ENCODE measurements at places on chromosomes 4 and X. TPM values are rescaled to one million over a fixed set of nuclear protein-coding genes. Genes with fewer than 3 reads are reported as not detected.

GRCh38 chrX:133435544-133436124, 20.3 kb upstream of the GPC4 start:
- peak; percentile 19 for DNase-seq

- DNase-seq: no peak
Measured at GRCh38 chr4:53778155-53778554, 186.9 kb upstream of the LNX1 start.

- DNase-seq: no peak
Measured at GRCh38 chr4:28444886-28445496, 1584.3 kb downstream of the STIM2 start.

GRCh38 chr4:62439051-62439450, 1238.9 kb downstream of the ADGRL3 start:
- no peak for DNase-seq

DNA sequence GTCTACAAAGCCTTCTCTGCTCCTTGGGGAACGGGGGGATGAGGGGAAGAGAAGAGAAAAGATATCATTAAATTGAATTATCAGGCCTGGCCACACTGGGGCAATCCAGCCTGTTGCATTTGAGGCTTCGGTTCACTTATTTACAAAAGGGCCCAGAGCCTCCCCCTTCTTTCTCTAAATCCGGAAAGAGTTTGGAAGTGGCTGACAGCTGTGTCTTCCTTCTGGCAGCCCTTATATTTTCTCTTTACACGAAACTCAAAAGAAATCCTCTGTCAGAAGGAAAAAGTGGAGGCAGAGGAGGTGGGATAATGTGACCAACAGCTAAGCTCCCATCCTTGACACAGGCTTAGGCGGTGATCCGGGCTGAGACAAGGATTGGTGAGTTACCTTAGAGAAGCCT, 158.3 kb upstream of the TAPT1 start:
- peak; percentile 10 for DNase-seq

GRCh38 chr4:186227744-186228513, 622 bp downstream of the KLKB1 start:
- DNase-seq: no peak

- DNase-seq: no peak
Measured at GRCh38 chr4:157143369-157143768, 67.4 kb downstream of the GLRB start.

DNA sequence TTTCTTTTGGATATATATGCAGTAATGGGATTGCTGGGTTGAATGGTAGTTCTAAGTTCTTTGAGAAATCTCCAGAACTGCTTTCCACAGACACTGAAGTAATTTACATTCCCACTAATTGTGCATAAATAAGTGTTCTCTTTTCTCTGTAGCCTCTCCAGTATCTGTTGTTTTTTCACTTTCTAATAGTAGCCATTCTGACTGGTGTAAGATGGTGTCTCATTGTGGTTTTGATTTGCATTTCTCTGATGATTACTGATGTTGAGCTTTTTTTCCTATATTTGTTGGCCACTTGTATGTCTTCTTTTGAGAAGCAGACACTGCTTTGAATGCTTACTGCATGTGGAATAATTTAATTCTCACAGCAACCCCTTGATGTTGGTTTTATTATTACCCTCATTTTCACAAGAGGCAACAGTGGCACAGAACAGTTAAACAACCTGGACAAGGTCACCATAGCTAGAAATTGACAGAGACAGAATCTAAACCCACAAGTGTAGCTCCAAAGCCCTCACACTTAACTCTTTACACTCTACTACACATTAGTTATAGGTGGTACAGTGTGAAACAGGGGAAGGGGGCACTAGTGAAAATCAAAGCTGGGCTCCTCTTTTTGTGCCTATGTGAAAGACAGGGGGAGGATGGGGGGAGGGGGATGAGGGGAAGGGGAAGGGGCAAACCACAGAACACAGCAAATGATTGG, 96.1 kb downstream of the REELD1 start:
- no peak for DNase-seq

- no peak for DNase-seq
Measured at GRCh38 chrX:155022585-155022984, at the start of gene F8. Gene F8, minus strand, starts transcription at chrX:155022723. Its CDS starts 171 bp downstream, at chrX:155022552.

GRCh38 chr4:158020176-158020575, 152.6 kb downstream of the GASK1B start:
- peak; percentile 14 for DNase-seq

DNA sequence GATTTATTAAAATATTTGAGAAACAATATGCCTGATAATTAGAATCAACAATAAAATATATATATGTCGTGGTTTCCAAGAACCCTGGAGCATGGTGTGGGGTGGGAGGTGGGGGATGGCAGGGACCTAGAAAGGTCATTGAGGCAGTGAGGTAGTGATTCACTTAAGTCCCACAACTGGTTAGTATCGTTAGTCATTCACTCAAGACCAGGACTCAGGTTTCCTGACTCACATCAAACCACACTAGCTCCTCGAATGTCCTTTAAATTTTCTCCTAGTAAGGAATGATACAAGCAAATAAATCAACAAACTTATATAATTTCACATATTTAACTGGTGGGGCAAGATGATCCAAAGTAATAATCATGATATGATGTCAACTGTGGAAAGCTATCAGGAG, 158.8 kb upstream of the AADAT start:
- DNase-seq: no peak

DNA sequence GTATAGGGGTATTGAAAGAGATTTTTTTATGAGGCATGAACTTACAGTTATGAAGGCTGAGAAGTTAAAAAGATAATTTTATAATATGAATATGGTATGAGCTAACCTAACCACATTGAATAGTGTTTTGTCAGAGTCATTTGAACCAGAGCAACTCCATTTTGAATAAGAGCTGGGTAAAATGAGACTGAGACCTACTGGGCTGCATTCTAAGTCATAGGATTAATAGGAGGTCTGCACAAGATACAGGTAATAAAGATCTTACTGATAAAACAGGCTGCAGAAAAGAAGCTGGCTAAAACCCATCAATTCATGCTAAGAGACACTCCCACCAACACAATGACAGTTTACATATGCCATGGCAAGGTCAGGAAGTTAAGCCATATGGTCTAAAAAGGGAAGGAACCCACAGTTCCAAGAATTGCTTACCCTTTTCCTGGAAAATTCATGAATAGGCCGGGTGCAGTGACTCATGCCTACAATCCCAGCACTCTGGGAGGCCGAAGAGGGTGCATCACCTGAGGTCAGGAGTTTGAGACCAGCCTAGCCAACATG, 209.2 kb downstream of the TECRL start:
- DNase-seq: no peak

DNA sequence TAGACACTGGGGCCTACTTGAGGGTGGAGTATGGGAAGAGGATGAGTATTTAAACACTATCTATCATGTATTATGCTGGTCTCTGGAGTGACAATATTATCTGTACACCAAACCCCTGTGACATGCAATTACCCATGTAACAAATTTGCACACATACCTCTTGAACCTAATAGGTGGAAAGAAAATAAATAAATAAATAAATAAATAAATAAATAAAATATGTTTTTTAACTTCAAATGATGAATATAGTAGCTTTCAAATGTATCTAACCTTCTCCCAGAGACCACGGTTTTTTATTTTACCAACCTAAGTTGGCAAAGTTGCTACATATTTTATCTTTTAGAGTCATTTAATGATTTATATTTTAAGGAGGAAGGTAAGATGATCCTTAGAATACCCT, 105.0 kb downstream of the TGIF2LX start:
- DNase-seq: no peak

- DNase-seq: no peak
Measured at GRCh38 chr4:8846046-8846720, 25.5 kb downstream of the HMX1 start.

Gene ITIH6
- not detected for total RNA-seq

Gene PGRMC2
- total RNA-seq: 61.9 TPM

Gene CFAP47
- 0.47 TPM for total RNA-seq

Gene TRIM60
- total RNA-seq: not detected

Gene XAGE1A
- not detected for total RNA-seq

Gene MAGEC3
- not detected for total RNA-seq

All from GM23338 (cell line).